ENCODE measurements at places on chromosomes 12 and 14. TPM values are rescaled to one million over a fixed set of nuclear protein-coding genes. Genes with fewer than 3 reads are reported as not detected.

DNA sequence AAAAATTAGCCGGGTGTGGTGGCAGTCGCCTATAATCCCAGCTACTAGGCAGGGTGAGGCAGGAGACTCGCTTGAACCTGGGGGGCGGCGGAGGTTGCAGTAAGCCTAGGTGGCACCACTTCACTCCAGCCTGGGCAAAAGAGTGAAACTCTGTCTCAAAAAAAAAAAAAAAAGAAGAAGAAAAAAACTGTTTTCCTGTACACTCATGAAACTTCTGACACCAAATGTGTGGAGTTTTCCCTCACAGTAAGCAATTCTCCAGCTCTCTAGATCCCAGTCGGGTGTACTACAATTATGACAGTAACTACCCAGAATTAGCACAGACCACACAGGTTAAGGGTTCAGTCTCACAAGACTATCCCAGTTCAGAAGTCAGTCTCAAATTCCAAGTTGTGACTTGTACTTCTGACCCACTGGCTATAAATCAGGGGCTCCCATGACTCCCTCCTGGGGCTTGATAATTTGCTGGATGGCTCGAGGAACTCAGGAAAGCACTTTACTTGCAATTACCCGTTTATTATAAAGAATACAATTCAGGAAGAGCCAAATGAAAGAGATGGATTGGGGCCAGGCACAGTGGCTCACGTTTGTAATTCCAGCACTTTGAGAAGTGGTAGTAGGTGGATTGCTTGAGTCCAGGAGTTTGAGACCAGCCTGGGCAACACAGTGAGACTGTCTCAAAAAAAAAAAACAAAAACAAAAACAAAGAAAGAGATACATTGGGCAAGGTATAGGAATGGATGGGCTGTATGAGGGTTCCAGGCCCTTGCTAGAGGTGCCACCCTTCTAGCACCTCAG, 12.4 kb upstream of the ARF6 start:
- DNase-seq: no peak

DNA sequence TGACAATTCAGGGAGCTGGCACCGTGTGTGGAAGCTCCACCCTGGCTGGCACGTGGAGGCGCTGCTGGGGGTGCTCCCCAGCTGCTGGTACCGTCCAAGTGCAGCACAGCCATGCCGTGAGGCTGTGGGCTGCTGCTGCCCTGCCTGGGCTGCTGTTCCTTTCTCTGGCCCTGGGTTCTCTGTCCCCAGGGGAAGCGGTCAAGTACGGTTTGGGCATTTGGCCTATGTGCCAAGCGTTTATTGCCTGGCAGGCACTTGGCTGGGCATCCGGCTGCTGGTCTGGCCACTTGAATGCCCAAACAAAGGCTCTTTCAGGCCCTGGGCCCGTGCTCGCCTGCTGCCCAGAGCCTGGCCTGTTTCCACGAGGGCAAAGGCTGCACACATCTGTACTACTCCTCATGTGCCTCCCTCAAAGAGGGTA, 39.6 kb downstream of the RHOF start:
- DNase-seq: peak; percentile 81

GRCh38 chr12:103851127-103851526, 10.1 kb upstream of the NT5DC3 start:
- DNase-seq: no peak

DNA sequence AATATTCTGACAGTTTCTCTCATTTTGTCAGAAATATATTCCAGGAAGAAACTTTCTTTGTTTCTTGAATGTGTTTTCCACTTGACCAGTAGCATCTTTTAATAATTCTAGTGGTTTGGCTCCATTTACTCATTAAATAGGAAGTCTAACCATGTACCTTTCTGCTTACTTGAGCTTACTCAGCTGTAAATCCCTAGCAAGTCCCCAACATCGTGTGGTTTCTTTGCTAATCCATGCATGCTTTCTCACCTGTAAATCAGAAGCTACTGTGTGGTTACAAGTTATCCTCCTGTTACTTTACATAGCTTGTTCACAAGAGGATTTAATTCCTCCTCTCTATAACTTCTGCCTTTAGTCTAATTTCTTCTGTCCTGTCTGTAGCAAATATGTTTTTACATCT, 227.7 kb downstream of the FSCB start:
- DNase-seq: no peak

DNA sequence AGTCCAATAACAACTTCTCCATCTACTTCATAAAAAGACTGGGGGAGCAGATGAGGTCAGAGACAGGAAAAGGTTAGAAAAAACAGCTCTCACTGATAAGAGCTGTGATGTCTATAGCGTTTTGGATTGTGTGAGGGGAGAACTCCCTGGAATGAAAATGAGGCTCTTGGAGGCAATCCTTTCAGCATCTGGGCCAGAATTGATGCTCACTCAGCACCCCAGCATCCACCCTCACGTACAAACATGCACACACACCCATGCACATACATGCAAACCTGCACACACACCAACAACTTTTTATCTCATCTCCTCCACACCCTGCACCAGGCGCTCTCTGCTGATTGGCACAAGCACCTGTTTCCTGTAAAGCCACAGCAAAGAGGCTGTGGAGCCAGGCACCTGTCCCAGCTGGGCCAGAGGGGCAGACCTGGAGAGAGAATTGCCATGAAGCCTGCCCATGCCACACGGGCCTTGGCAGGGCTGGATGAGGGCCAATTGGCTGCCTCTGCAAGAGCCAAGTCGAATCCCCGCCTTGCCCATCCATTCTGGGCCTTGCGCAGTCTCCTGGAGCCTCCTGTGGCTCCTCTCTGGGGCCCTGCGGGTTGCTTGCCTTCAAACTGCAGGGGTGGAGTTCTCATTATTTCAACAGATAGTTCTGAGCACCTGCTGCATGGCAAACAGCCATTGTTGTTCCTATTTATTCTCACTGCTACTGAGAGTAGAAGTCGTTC, 53.1 kb downstream of the SYNE3 start:
- DNase-seq: no peak

DNA sequence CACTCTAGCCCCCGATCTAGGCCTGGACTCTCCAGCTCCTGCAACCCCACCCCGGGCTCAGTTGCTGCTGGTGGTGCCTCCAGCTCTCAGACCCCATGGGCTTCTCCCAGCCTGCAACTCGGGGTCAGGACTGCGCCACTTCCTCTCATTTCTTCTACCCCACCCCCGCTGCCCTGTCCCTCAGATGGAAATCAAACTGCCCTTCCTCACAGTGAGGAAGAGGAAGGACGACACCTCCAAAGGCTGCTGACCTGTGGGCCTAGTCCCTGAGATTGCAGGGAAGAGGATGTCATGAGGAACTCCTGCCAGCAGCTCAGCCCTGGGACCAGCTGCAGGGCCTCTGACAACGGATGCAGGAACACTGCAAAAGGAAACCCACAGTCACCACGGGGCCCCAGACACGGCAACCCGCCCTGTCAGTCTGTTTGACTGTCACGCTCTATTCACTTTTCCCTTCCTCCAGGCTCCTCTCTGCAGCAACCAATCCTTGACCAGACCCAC, 29.3 kb upstream of the PNMA1 start:
- DNase-seq: no peak

Gene MANSC4
- total RNA-seq: not detected

Gene DACT1
- total RNA-seq: 43.6 TPM

Gene LBHD2
- not detected for total RNA-seq

Gene AICDA
- not detected for total RNA-seq

Gene LIN7A
- total RNA-seq: 5.7 TPM
